Stimulated activated CD8-positive, alpha-beta memory T cell treated with anti-CD3 and anti-CD28 coated beads, Interleukin-7, amount 100 ng/mL, for 1 hour (primary cell): ENCODE measurements at places on chromosomes 16 and 17.

DNA sequence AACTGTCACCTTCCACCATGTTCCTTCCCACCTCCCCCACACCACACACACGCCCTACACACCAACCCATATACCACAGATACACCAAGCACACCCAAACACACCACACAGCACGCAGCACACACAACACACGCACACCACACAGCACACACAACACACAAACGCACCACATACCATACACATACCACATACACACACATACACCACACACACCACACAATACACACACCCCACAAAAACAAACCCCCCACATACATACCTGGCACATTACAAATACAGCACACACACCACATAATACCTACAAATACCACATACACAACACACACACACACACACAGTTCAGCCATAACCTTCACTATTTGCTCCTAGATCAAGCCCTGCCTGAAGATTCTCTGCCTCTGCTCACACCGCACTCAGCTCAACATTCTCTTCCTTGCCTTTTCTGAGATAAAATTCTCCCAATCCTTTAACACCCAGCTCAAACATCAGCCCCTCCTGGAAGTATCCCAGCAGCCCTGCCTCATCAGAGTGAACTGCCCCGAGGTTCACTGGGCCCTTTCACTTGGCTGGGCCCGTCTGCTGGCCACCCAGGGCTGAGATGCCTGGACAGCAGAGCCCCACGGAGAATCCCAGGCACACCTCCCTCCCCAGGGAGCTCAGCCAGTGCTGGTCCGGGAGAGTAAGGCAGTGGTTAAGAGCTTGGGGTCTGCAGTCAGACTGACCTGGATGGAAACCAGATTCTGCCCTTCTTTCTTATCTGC is 31.9 kb upstream of the CPNE2 start:
- DNase-seq = no peak

- peak; percentile 50 for DNase-seq
These were observed 621 bp upstream of the CSHL1 start for GRCh38 chr17:63911657-63912100.

DNA sequence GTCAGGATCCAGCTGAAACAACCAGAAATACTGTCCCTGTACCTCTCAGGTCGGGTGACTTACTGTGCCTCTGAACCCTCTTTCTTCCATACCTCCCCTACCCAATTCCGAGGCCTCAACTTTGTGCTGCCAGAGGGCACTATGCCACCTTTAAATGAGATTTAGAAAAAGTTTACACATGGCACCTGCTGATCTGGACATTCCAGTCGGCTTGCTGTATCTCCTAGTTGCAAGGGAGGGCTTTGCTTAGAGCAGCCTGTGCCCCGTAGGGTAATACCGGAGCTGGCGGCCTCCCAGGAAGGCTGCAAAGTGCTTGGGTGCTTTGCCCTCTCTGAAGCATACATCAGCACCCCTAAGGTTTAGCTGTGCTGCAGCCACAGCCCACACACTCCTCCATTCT is 306.0 kb upstream of the RBFOX1 start:
- DNase-seq = no peak

GRCh38 chr16:12002447-12003006 is 26.0 kb downstream of the SNX29 start:
- DNase-seq = no peak

DNA sequence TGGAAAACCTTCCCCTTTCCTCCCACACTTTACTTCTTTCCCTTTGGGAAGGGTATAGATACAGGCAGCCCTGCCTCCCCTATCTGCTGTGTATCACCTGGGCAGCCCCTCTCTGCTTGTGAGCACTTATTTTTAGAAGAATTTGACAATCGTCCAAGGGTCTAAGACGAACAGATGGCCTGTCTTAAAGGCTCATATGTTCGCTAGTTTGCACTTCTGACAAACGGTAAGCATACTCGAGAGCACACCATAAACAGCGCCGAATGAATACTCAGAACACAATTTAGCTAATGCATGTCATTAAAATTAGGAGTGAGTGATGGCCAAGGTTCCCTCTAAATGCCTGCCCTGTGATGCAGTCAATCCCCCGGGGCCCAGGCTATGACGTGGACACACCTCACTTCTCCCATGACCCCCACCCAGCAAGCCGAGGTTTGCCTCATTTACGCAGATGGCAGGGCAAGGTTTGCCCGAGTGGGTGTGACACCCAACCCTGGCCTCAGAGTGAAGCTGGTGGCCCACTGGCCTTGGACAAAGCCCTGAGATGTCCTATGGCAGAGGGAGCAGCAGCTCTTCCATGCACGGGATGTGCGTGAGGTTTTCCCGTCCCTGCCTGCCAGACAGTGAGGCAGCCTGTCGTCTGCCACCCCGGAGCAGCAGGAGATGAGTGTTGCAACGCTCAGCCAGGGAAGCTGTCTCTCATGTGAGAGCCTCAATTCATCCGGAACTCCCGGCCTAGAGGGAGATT is 125.2 kb downstream of the C16orf78 start:
- DNase-seq = no peak

DNA sequence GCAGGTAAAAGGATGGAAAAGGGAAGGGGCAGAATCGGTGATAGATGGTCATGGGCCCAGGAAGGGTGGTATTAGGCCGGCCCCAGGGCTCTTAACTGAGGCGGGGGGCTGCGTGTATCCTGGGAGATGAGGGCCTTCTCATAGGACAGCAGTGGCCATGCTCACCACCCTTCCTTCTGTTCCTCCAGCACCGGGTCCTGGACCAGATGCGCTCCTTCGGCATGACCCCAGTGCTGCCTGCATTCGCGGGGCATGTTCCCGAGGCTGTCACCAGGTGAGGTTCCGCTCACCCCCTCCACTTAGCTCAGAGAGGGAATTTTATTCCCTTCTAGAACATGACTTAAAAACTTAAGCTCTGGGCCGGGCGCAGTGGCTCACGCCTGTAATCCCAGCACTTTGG is 2.4 kb downstream of the NAGLU start:
- DNase-seq = no peak

GRCh38 chr17:18115517-18115916 is 7.0 kb downstream of the MYO15A start:
- DNase-seq = no peak

- DNase-seq = no peak
These were observed 60.2 kb downstream of the EMP2 start for GRCh38 chr16:10519929-10520868.

DNA sequence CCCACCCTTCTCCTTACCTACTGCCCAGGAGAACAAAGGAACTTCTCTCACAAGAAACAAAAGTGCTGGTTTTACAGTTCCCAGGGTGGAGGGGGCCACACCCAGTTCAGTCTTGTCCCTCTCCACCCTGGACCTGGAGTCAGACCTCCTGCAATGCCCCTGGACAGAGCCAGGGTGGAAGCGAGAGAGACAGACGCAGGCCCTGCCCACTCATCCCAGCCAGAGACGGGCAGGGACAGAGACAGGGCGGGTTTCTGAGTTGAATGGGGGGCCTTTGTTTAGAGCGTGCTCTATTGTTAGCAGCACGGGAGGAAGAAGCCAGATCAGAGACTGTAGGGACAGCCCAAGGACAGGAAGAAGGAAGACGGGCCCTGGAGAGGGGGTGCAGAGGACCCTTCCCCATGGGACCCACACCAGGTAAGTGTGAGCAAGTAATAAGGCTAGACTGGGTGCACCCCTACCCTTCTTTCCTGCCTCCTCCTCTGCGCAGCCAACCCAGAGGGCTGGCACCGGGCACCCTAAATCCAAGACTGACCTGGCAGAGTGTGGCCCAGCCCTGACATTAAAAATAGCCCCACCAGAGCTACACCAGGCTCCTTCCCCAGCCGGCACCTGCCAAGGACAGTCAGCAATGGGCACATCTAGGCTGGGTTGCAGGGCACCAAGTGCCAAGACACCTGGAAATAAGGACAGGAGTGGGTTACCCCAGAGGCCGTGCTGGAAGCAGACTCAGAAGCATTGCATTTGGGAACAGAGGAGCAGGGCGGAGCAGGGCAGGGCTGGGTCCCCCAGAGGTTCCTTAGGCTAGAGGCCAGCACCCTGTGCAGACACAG is 10.9 kb downstream of the JUP start:
- no peak for DNase-seq

- DNase-seq = no peak
These were observed 720 bp upstream of the BCKDK start for GRCh38 chr16:31107465-31107867.

DNA sequence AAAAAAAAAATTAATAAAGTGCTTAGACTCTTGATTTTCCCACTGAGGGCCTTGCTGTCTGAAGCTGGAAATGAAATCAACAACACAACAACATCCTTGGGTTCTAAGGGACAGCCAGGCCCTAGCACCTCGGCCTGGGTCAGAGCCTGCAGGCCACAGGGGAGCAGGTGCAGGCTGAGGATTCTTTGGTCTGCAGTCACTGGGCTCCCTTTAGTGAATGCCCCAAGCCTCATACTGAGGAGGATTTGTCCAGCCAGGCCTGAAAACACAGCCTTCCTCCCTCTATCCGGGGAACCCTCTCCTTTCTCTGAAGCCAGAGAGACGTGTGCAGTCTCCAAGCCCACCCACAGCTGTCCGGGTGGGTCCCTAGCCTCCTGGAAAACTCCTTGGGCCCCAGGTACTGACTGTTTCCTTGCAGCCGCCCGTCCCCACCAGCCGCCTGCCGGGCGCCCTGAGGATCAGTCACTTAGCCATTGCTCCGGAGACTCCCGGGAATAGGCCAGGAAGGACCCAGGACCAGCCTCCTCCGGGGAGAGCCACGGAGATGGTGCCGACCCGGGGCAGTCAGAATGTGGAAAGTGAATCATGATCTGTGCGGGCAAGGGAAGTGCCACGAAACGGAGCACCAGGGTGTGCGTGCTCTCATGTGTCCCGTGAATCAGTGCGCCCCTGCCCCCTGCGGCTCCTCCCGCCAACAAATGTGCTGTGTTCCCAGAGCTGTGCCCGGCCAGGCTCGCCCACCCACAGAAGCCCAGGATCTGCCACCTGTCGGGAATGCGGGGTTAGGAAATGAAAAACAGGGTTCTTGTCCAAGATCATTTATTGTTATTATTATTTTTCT is 91.0 kb downstream of the RTN4RL1 start:
- no peak for DNase-seq

DNA sequence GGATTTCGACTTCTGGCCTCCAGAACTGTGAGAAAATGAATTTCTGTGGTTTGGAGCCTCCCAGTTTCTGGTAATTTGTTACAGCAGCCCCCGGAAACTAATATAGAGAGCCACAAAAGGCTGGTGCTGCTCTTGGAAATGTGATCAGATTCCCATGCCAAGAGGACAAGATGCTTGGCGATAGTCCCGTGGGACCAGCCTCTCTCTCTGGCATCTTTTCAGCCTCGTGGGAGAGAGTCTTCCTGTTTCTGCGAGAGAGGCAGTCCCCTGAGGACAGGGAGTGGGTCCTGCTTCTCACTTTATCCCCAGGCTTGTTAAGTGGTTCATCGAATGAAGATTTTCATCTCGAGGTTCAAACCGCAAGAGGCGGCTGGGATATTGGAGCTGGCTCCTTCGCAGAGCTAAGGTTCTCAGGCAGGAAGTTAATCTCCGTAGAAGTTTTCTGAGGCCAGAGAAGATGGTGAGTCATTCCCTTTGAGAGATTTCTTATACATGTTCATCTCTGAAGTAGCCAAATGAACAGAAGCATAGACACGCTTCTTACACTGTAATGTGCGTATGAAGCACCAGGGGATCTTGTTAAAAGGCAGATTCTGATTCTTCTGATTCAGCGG is 211.6 kb upstream of the SDK2 start:
- no peak for DNase-seq

DNA sequence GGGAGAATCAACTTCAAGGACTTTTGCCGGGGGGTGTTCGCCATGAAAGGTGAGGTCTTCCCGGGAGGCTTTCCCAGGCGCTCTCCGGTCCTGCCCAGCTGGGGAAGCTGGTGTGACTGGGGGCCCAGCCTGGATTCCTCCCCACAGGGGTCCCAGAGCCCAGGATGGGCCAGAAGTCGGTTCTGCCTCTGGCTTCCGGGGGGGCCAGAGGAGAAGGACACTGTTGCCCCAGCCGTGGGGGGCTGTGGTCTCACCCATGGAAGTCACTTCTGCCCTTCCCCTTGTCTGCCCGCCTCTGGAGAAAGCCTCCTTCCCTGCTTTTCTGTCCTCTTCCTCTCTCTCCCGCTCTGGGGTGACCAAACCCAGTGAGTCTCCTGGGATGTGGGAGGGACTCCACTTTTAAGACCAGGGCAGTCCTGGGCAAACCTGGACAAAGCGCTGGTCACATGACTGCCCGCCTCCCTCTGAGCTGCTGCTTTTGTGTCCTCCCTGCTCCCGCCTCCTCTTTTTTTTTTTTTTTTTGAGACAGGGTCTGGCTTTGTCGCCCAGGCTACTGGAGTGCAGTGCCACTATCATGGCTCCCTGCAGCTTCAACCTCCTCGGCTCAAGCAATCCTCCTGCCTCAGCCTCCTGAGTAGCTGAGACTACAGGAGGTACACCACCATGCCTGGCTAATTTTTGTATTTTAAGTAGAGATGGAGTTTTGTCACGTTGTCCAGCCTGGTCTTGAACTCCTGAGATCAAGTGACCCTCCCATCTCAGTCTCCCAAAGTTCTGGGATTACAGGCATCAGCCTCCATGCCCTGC is 40.6 kb downstream of the RAB11FIP4 start:
- no peak for DNase-seq

DNA sequence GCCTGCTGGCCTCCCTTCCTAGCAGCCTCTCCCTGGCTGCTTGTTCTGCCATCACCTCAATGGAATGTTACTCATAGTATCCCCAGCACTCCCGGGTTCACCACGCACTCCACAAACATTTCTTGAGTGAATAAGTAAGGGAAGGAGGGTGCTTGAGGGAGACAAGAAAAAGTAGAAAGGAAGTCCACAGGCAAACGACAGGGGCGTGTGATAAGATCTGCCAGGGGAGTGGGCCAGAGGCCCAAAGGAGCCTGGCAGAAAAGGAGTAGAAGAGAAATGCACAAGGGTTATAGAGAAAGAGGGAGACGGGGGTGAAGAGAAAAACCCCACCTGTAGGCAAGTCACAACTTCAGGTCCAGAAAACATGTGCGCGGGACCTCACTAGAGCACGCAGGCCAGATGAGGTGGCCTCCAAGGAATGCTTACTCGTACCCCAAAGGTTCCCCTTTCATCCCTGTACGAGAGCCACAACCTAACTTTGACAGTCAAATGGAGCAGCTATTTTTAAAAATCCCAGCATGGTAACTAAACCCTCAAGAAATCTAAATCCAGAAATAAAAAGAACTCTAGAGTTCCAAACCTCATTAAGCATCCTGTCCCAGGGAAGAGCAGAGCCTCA is 6.6 kb downstream of the ZDHHC7 start:
- DNase-seq = no peak

DNA sequence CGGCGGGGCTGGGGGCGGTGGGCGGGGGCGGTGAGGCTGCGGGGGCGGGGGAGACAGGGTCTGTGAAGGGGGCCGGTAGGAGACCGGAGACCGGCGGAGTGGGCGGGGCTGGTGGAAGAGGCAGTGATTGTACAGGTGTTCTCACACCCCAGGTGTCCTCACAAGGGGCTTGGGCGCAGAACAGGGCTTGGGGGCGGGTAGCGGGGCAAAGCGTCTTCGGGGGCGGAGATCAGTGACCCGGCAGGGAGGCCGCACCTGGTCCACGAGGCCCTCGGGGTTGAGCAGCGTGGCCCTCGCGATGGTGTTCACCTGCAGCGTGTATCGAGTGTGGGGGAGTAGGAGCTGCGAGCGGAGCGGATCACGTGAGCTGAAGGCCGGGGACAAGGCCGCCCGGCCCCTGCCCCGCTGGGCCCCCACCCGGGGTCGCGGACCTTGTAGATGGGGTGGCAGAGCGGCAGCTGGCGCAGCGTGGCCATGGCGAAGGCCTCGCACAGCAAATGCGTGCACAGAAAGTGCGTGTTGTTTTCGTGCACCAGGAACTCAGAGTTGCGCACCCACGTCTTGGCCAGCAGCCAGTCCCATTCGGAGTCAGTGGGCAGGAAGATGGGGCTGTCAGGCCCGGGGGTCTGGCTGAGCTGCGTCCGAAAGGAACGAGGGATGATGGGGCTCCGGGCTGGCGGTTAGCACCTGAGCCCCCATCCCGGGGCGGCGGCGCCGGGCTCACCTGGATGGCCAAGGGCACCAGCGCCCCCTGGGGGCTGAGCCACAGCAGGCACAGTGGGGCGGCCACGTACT is 8.5 kb downstream of the ALOXE3 start:
- DNase-seq = peak; percentile 62
